ENCODE measurements at places on chromosomes 2 and 18.

- DNase-seq: no peak
These were observed 157.9 kb upstream of the MAP3K20 start for GRCh38 chr2:172917716-172918115.

DNA sequence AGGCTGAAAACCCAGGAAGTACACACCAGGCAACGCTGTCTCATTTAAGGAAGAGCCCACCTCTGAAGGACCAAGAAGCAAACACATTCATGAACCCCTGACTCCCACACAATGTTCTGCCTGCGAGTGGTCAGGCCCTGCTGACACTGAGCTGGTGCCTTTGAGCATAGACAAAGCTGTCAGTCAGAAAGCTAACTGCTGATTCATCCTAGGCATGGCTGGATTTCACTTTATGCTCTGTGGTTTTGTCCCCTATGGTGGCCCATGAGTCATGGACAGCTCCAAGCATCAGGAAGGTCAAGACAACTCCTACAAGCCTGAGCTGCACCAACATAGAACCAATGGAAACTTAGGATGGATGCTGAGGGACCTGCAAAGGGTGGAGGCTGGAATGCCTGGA, 78.9 kb downstream of the UXS1 start:
- no peak for DNase-seq

GRCh38 chr18:2002151-2002550, 569.2 kb downstream of the METTL4 start:
- no peak for DNase-seq

GRCh38 chr18:30406728-30407127, 635.8 kb downstream of the DSC3 start:
- DNase-seq: no peak

DNA sequence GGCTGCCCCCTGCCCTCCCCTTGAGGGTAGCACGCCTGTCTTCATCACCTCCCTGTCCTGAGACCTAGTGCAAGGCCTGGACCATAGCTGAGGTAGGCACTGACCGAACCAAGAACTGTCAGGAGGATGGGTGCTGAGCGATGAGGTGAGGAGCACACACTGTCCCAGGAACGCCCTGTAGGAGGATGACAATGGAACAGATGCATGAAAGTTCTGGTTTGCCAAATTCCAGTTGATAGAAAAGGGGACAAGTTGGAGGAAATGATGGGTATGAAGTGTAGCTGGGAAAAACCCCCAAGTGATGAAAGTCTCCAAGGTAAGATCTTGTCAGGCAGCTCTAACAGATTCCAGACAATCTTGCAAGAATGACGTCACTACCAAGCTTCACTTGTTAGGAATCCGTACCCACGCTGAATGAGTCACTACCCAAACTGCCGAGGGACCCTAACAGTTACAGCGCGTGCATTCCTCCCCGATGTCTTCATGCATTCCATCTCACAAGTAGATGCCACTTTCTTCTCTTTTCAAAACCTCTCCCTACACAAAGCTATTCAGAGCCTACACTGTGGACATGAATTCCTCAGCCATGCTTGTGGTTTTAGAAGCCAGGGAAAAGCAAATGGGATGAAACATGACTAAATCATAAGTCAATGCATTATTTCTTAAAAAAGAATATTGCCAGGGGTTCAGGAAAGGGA, 27.6 kb downstream of the MRPL33 start:
- DNase-seq: no peak

GRCh38 chr18:3042379-3042778, 29.4 kb upstream of the LPIN2 start:
- no peak for DNase-seq

GRCh38 chr2:162174746-162175145, 22.7 kb upstream of the GCG start:
- DNase-seq: no peak

DNA sequence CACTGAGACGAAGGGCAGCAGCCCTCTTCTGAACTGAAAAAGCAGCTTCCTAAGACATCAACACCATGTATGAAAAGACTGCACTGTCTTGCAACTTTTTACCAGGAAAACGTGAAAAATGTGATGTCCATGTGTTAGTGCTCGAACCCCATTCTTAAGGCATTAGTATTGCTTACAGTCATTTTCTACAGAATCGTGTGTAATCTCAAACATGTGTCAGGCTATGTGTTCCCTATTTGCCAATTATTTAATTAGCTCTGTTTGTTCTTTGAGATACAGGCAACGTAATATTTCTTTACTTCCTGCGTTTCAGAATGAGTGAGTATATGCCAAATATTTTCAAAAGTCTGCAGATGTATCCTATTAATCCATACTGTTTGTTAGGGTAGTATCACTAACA, 307.7 kb upstream of the CCDC68 start:
- no peak for DNase-seq

DNA sequence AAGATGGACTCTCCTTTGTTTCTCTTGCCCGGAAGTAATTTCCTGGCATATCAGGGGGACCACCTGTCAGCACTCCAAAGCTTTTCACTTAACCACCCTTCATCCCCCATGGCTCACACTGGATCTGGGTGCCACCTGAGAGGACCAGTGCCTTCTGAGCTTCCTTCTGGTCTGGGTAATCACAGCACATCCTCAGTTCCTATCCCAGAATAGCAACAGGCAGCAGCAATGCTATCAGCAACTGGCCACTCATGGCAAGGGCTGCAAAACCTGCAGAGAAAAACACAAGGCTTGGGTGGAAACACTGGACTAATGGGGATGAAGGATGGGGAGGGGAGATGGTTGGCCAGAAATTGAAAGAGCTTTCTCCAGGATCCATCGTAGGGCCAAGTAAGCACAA, 59.9 kb upstream of the STPG4 start:
- no peak for DNase-seq

GRCh38 chr2:178910005-178910404, 102.8 kb upstream of the TTN start:
- DNase-seq: no peak

Measured in GDM1 (cell line).